CD14-positive monocyte (primary cell): ENCODE measurements at places on chromosomes 3 and 15.

DNA sequence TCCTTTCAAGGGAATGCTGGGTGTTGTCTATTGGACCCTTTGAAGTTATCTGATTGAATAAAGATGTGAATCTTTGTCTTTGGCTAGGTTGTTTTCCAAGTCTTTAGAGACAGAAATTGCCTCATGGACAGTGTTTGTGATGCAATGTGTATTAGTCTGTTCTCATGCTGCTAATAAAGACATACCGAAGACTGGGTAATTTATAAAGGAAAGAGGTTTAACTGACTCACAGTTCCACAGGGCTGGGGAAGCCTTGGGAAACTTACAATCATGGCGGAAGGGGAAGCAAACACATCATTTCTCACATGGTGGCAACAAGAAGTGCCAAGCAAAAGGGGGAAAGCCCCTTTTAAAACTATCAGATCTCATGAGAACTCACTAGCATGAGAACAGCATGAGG, 88.8 kb upstream of the PLXND1 start:
- DNase-seq = peak; percentile 30

DNA sequence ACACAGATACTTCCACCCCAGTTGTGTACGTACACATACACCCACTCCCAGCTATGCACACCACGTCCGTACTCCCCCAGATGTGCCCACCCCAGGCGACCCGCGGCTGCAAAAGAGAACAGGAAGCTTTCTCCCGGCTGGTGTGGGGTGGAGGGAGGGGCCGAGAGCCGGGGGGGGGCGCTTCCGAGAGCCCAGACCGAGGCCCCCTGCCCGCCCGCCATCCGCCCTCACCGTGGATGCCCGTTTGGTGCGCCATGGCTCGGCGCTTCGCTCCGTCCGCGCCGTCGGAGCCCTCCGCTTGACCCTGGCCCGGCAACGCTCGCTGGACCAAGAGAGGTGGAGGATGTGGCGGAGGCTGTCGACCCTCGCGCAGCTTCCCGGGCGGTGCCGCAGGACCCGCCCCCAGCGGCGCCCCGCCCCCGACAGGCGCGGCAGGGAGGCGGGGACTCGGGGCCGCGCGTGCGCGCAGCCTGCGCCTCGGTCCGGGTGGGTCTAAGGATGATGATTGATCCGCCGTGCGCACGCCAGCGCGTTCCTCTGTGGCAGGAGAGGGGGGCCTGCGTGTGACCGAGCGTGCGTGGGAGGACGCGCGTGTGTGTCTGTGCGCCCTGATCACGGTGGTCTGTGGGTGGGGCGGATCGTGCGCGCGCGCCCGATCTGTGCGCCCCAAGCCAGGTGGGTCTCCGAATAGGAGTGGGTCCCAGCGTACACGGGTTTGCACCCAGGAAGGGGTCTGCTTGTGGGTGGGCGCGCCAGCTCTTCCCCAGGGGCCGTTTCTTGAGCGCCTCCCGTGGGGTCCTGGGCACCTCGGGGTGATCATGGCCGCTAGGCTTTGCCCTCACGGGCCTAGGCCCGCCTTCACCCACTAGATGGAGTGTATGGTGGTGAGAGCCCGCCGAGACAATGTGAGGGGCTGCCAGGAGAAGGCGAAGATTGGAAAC, at the start of gene TWF2:
Gene TWF2 (minus strand): TSS at position 398 of the 941 bp plus-strand sequence. CDS start 142 bp downstream, at position 256.
- peak; percentile 71 for DNase-seq

DNA sequence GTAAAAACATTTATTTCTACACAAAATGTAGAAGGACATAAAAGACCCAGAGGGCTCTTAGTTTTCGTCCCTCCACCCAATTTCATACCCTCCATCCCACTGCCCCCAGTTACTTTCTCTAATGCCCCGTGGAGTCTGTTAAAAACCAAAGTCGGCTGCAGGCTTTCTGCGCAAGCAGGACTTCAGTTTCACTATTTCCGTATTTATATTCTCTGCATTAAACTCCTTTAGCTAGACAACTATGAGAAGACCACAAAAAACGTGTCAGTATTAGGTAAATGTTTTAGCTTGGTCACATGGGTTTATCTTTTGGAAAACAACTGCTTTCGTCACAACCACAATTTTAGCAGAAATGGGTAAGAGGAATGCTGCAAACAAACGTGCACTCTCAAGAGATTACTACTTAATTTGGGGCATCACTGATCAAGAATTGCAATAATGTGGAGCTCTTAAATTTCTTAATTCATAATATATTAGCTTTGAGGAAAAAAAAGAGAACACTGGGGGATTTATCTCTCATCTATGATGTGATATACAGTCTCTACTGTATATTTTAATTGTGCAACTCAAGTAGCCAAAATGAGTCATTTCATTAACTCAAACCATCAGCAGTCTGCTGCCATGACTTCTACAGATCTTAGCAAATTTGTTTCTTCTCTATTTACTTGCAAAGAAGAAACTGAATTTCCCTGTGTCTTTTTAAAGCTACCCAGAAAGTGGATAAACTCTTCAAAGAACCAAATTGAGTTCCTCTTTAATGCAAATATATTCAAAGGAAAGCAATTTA, 740 bp upstream of the NSMCE3 start:
- DNase-seq = peak; percentile 67

DNA sequence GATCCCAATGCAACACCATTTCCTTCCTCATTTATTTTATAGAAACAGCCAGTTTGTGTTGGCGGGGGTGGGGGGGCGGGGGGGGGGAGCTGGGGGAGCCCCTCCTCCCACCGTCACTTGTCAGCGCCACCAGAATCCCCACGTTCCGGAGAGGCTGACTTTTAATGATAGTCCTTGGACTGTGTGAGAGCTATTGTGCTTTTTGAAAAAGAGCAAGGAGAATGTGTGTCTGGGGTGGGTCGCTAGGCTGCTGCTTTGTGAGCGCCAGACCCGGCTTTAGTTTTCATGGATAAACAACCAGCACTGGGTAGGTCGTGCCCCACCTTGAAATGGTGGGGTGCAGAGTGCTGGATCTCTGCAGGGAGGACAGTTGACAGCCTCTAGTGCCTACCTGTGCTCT, 135.0 kb upstream of the ONECUT1 start:
- no peak for DNase-seq

DNA sequence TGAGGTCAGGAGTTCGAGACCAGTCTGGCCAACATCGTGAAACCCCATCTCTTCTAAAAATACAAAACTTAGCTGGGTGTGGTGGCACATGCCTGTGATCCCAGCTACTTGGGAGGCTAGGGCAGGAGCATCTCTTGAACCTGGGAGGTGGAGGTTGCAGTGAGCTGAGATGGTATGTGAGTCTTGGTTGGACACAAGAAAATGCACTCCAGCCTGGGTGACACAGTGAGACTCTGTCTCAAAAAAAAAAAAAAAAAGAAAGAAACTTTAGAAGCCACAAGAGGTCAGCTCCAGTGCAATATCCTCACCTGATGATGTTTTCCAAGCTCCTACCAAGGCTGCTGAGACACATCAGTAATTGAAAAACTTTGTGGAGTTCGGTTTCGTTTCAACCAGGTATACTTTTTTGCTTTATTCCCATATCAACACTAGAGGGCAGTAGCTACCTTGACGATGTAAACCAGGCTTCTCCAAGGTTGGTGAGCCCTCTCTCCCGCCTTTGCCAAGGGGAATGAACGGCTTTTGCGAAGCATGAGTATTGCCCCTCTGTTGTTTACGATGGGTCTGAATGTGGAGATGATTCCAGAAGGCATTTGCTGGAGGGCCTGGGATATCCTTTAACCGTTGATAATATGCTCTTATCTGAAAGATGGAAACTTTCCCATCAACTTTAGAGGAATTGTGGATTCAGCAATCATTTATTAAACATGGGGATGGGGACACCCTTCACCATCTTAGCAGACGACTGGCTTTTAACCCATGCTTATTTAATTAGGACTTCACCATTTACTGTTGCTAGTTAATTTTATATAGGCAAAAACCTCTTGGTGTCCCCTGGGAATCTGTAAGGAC, 202.8 kb downstream of the SV2B start:
- peak; percentile 25 for DNase-seq

- DNase-seq = peak; percentile 64
Observed at GRCh38 chr3:32177702-32178198, 60.7 kb upstream of the CMTM8 start.

DNA sequence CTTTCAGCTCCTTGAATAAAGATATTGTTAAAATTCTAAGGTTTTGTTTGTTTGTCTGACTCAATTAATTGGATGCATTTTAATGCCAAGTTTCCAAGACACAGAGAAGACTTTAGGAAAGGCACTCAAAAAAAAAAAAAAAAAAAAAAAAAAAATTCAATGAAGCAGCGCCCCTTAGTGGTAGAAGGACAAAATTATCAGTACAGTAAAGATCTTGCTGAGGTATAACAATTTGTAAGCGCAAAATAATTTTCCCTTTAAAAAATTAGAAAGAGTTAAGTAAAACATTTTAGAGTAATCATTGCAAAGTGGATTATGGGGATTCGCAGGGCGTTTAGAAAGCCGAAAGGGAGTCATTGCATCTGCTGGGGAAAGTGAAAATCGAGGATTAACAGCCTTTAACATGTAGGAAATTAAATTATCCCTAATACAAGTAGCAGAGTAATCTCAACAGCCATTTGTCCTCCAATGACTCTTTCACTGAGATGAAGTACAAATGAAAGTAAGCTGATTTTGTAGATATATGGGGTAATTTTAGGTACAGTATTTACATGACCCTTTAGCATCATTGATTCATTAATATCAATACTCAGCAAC, 5.8 kb upstream of the DIS3L start:
- DNase-seq = peak; percentile 6

DNA sequence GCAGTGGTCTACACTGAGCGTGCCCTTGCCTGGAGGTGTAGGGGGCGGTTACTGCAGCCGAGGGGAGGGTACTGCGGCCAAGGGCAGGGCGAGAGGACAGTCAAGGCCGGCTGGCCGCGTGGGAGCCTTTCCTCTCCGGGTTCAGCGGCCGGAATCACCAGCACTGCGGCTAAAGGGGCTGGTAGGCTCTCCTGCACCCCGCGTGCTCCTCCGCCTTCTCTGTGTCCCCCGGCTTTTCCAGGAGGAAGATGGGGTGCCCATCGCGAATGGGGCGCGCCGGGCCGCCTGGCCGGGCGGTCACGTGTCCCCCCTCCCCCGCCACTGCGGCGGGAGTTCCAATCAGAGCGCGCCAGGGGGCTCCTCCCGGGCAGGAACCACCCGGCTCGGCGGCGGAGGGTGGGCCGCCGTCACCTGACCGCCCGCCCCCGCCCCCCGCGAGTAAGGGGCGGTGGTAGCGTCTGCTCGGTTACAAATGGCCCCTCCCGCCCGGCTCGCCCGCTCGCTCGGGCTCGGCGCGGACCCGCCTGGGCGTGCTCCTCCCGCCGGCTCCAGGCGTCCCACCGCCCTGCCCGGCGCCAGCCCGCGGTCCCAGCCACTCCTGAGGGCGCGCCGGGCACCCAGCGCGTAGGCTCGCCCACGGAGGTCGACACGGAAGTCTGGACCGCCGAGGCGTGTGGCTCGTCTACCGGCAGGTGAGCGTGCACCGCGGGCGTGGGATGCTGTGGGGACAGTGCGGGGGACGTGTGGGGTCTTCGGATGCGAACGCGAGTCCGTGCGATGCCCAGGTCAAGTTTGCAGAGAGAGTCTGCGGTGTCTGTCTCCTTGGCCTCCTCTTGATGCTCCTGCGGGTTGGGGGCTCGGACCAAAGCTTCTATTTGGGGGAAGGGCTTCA, 242.6 kb upstream of the TOPAZ1 start:
- DNase-seq = no peak
